ENCODE measurements at places on chromosomes 2 and 18. TPM values are rescaled to one million over a fixed set of nuclear protein-coding genes. Genes with fewer than 3 reads are reported as not detected.
A peak's percentile ranks its signal among the peaks of the same experiment; 100 is the strongest.

DNA sequence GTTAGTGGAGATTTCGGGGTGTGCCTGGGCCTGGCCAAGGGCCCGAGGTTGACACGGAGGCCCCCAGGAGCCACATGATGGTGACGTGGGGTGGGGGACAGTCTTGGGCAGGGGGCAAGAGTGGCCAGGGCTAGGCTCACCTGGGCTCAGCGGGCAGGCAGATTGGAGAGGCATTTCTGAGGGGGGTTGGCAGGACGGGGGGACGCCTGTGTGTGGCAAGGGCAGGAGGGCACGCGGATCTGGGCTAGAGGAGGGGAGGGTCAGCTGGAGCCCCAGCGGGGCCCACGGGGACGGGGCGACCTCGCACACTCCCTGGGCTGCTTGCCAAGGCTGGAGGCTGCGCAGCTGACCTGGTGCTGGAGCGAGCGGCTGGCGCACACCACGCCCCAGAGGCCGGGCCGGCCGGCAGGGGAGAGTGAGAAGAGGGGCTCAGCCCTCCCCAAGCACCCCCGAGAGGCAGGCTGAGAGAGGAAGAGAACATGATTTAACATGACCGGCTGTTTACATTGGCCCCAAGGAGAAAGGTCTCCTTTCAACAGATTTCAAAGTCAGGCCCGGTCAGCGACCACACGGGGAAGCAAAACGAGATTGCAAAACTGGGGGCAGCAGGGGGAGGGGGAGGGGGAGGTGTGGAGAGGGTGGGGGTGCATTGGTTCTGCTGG, 38.0 kb upstream of the SNED1 start:
- no peak overlapping the region for H3K27ac ChIP-seq
- H3K36me3 ChIP-seq, result no peaks in the 10 kb centered on the region
- H3K27me3 ChIP-seq, result no peaks in the 10 kb centered on the region
- DNase-seq, result peak; percentile 4

DNA sequence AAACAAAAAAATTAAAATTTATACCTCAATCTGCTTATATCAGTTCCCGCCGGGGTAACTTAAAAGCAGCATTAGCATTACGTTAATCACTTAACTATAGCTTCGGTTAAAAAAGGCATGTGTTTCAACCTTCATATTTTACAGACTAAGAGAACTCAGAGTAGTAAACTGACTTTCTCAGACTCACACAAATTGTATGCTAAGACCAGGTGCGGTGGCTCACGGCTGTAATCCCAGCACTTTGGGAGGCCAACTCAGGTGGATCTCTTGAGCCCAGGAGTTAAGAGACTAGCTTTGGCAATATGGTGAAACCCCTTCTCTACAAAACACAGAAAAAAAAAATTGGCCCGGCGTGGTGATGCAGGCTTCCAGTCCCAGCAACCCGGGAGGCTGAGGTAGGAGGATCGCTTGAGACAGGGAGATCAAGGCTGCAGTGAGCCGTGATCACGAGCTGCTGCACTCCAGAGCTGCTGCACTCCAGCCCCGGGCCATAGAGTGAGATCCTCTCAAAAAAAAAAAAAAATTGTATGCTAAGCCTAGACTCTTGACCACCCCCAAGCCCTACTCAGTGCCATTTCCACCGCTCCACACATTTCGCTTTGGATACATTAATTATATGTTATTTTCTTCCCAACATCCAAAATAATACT, 2.4 kb downstream of the HNRNPLL start:
- peaks cover 63% of the 10 kb centered on the region for H3K4me1 ChIP-seq
- DNase-seq, result no peak
- H3K27me3 ChIP-seq, result no peaks in the 10 kb centered on the region
- peaks cover 38% of the 10 kb centered on the region for H3K36me3 ChIP-seq
- H3K27ac ChIP-seq, result peak overlapping the region; percentile 64

DNA sequence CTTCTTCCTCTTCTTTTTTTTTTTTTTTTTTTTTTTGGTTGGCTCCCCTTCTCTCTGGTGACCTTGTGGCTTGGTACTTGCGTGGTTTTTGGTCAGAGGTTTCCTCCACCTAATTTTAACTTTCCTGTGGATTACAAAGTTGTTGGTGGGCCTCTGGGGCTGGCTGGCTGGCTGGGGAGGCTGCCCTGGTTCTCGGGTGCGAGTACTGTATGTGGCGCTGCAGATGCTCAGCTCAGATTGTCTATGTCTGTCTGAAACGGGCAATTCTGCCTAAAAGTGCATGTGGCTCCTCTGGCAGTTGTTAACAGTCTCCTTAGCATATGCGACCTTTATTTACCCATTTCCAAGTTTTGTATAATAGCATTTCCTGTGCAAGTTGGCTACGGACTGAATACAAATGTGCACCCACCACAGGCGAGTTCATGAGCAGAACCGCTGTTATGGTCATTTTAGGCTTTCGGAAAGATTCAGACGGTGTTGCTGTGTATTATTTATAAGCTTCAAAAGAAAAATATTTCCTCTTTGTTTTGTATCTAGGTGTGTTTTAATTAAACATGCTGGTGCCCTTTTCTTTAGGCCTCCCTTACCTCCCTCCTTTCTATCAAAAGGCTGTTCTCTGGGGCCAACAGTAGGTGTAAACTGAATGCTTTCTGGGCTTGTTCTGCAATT, 4.4 kb downstream of the TBR1 start:
- peaks cover 52% of the 10 kb centered on the region for H3K4me1 ChIP-seq
- peaks cover 91% of the 10 kb centered on the region for H3K27me3 ChIP-seq
- DNase-seq, result no peak
- H3K4me3 ChIP-seq, result no peak overlapping the region
- peaks cover 2% of the 10 kb centered on the region for H3K36me3 ChIP-seq
- H3K27ac ChIP-seq, result peak overlapping the region; percentile 44

DNA sequence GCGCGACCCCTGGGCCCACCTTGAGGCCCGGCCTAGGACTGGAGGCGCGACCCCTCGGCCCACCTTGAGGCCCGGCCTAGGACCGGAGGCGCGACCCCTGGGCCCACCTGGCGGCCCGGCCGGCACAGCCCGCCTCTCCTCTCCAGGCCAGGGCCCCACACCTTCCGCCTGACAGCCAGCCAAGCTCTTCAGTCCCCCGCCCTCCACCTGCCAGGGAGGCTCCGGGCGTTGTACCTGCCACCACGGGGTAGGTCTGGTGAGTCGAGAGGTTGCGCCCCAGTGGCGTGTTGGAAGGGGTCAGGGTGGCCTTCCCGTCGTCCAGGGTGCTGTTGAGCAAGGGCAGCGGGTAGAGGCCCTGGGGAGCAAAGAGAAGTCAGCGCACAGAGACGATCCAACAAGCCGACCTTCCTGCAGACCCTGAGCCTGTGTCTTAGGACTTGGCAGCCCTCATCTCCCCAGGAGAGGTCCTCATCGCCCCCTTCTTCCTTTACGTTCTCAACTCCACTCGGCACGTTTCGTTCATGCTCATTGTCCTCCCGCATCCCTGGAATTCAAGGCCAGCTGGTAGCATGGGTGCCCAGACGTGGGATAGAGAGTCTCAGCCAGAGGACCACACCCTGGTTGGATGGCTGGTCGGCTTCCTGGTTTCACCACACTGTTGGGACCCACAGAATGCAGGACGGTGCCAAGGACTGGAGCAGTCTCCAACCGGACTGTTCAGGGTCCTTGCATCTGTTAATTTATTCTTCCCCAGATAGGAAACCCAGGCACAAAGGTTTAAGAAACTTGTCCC, 42.2 kb downstream of the PAX8 start:
- no peak overlapping the region for H3K27ac ChIP-seq
- DNase-seq, result no peak
- H3K36me3 ChIP-seq, result no peaks in the 10 kb centered on the region
- H3K4me1 ChIP-seq, result peaks cover 30% of the 10 kb centered on the region
- H3K27me3 ChIP-seq, result peaks cover 2% of the 10 kb centered on the region

DNA sequence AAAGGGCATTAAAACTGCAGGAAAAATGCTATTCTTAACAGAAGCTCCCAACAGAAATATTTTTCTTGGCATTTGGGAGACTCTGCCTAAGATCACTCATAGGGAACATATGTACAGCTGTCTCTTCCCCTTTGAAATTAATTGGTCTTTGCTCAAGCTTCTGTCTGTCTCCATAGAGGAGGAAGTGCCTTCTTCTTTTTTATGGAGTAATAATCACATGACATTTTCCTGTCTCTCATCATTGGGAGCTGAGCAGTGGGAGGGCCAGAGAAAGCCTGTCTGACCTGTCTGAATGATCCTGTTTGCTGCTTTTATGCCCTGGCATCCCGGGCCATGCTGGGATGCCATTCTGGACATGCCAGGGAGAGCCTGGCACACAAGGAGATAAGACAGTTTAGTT, 145.6 kb downstream of the AQP4 start:
- H3K27ac ChIP-seq, result no peak overlapping the region
- H3K36me3 ChIP-seq, result no peaks in the 10 kb centered on the region
- DNase-seq, result no peak
- H3K4me1 ChIP-seq, result peaks cover 5% of the 10 kb centered on the region
- H3K4me3 ChIP-seq, result no peak overlapping the region
- H3K27me3 ChIP-seq, result peaks cover 23% of the 10 kb centered on the region

- H3K4me1 ChIP-seq, result peaks cover 4% of the 10 kb centered on the region
- H3K36me3 ChIP-seq, result no peaks in the 10 kb centered on the region
- H3K27me3 ChIP-seq, result peaks cover 23% of the 10 kb centered on the region
- H3K27ac ChIP-seq, result no peak overlapping the region
Measured at GRCh38 chr18:22563164-22563583, 145.5 kb upstream of the CTAGE1 start.

DNA sequence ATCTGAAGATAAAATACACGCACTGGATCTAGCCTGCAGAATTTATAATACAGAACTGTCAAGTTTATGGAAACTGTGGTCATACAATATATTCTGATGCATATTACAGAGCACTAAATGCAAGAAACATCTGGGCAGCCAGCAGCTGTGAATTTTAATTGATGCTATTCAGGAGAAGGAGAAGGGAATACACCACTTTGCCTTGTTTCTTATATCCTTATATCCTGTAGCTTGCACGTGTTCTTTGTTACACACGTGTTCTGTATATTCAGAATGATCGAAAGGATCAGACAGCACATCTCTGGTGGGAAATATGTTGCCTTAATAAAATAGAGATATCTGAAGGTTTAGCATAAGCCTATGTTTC, 335.8 kb downstream of the AGPS start:
- peaks cover 5% of the 10 kb centered on the region for H3K4me1 ChIP-seq
- H3K27ac ChIP-seq, result no peak overlapping the region
- H3K36me3 ChIP-seq, result no peaks in the 10 kb centered on the region
- no peak for DNase-seq

DNA sequence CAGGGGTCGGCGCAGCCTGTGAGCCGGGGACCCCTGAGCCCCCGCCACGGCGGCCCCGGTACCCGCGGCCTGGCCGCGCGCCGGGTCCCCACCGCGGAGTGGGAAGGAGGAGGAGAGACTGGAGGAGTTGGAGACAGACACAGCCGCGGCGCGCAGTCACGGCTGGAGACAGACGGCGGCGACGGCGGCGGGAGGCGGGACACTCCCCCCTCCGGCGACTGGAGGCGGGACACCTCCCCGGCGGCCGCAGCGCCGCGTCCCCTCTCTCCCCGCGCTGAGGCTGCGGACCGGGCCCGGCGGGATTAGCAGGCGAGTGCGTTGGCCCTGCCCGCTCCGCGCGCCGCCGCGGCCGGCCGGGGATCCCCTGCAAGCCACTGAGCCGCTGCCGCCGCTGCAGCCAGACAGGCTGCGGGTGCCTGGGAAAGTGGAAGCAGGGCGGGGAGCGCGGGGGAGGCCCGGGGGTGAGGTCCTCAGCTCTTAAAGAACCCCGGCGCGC, 1.0 kb upstream of the LDLRAD4 start:
- peak overlapping the region; percentile 5 for H3K4me3 ChIP-seq
- peaks cover 35% of the 10 kb centered on the region for H3K27me3 ChIP-seq
- no peaks in the 10 kb centered on the region for H3K36me3 ChIP-seq
- no peak overlapping the region for H3K27ac ChIP-seq
- H3K4me1 ChIP-seq, result peaks cover 26% of the 10 kb centered on the region

DNA sequence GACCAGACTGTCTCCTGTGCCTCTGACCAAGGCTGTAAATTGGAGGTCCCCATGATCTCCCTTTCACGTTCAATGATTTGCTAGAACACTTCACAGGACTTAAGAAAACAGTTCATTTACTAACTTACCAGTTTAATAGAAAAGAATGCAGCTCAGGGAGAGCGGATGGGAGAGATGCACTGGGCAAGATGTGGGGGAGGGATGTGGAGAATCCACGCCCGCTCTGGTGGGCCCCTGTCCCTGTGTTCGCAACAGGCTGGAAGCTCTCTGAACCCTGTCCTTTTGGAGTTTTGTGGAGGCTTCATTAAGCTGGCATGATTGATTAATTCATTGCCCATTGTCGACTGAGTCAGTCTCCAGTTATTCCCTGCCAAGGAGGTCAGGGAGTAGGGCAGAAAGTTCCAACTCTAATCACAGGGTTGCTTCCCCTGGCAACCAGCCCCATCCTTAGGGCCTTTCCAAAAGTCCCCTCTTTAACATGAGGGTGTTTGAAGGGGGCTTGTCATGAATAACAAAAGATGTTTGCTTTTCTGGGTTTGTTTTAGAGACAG, 257.1 kb downstream of the ACKR3 start:
- DNase-seq, result no peak
- no peak overlapping the region for H3K27ac ChIP-seq
- no peak overlapping the region for H3K4me3 ChIP-seq
- H3K36me3 ChIP-seq, result no peaks in the 10 kb centered on the region
- H3K4me1 ChIP-seq, result no peaks in the 10 kb centered on the region

GRCh38 chr2:85777441-85777861, 23.7 kb downstream of the ATOH8 start:
- H3K4me1 ChIP-seq, result no peaks in the 10 kb centered on the region
- H3K27me3 ChIP-seq, result peaks cover 20% of the 10 kb centered on the region
- H3K4me3 ChIP-seq, result no peak overlapping the region
- H3K36me3 ChIP-seq, result no peaks in the 10 kb centered on the region
- DNase-seq, result no peak

DNA sequence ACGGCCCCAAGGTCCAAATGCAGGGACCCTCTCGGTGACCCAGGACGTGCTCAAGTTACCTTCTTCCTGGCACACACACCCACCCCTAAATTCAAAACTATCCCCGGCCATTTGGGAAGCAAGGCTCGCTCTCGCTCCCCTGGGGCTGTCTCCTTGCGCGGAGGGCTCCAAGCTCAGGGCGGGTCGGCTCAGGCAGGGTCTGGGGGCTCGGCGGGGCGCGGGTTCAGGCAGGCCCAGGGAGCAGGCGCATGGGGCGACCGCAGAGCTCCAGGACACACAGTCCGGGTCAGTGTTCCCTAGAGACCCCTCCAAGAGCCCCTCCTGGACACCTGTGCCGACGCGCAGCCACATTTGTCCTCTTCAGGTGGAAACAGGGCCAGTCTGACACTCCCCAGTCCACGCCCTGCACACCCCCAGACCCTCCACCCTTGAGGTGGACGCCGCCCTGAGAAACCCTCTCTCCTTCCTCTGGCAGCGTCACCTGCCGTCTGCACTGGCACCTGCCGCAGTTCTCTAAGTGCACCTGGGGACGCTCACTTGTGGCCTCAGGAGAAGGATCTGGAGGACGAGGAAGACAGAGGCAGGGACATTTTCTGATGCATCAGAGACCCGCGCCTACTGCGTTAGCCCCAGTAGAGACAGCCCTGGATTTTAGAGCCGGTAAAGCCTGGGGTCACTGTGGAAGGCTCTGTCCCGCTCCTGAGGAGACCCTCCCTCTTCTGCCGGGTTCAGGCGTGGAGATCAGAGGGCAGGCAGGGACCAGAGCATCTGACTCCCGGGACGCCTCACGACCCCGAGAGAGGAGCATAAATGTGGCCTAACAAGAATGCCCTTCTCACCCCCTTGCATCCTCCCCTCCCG, 138.8 kb downstream of the TWIST2 start:
- H3K4me3 ChIP-seq, result no peak overlapping the region
- no peaks in the 10 kb centered on the region for H3K36me3 ChIP-seq
- no peak overlapping the region for H3K27ac ChIP-seq
- peaks cover 1% of the 10 kb centered on the region for H3K27me3 ChIP-seq

COL4A4 gene
- not detected for total RNA-seq

TYW5 gene
- 11.0 TPM for total RNA-seq

UGT1A4 gene
- not detected for total RNA-seq

ADAM23 gene
- 0.25 TPM for total RNA-seq

DOK1 gene
- total RNA-seq, result 41.4 TPM

PLB1 gene
- total RNA-seq, result 1.8 TPM

GCG gene
- not detected for total RNA-seq

Data from activated T-helper 2 cell treated with anti-CD3 and anti-CD28 coated beads, Interferon-gamma antibody, Interleukin-2, Interleukin-4, amounts not matched to agents 10 μg/mL and 5 μg/mL and 100 μg/mL, durations not matched to agents 14 hours and 24 hours and 36 hours (primary cell).